Activated CD4-positive, alpha-beta T cell treated with anti-CD3 and anti-CD28 coated beads, Interleukin-2, Interleukin-4, amounts not matched to agents 100 ng/mL and 50 ng/mL, durations not matched to agents 16 hours and 8 hours (primary cell): ENCODE measurements at places on chromosomes 4 and X.
A peak's percentile ranks its signal among the peaks of the same experiment; 100 is the strongest.

DNA sequence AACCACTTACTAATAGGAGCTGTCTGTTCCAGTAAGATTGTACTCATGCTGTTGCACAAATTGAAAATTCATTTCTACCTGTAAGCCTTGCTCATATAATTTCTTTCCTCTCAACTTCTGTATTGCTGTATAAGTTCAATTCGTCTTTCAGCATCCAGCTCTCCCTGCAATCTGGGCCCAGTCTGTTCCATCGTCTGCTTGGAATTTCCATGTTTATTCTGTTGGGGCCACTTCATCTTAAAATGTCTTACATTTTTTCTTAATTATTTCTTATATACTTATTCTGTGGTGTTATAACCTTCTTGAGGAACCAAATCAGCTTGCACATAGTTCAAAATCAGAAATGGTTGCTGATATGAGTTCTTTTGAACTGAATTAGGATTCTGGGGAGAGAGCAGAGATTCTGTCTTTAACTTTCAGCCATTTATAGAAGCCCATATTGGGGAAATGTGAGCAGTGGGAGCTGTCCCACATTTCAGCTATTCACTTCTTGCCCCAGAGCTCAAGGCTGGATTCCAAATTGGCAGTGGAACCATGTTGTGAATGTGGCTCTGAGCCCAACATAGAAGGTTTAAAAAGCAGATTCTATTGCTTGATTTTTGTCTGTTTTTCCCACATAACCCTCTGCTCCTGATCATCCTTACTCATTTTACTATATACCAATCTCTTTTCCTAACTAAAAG lies 291.9 kb downstream of the BMPR1B start:
- DNase-seq = no peak

DNA sequence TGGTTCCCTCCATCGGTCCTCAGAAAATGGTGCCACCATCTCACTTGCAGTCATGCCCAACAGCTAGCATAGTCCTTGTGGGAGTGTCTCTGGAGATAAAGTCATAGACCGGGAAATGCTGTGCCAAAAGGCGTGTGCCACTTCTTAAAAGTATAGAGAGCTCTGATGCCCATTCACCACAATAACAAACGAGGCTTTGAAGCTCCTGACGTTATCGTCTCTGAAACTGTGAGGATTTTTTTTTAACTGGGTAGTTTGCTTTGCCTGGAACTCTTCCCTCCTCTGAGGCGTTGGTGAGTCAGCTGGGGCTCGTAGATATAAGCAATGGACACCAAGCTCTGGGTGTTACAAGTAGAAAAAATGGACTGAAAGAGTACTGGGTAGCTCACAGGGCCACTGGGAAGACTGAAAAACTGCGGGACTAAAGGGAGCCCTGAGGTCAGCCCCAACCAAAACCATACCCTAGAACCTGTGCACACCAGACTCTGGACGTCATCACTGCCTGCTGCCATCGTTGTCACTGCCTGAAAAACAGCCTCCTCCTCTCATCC lies 89.4 kb upstream of the TRIM2 start:
- DNase-seq = peak; percentile 42

DNA sequence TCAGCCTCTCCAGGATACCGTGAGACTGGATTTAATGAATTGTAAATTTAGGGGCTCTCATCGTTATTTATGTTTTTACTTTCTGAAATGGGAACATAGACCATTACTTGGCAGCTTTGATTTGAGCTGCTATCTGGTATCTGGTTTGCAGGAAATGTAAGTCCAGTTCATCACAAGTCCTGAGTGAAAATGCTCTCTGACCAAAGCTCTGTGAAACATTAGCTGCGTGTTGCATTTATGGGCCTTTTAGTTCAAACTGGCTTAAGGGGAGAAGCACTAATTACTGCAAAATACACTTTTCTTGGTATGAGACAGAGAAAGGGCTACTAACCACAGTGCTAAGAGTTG lies 420 bp downstream of the CC2D2A start:
- no peak for DNase-seq

GRCh38 chr4:102263024-102263787 lies 82.1 kb downstream of the SLC39A8 start:
- peak; percentile 71 for DNase-seq

- no peak for DNase-seq
Measured at GRCh38 chr4:108351791-108352190, 183.1 kb upstream of the LEF1 start.

DNA sequence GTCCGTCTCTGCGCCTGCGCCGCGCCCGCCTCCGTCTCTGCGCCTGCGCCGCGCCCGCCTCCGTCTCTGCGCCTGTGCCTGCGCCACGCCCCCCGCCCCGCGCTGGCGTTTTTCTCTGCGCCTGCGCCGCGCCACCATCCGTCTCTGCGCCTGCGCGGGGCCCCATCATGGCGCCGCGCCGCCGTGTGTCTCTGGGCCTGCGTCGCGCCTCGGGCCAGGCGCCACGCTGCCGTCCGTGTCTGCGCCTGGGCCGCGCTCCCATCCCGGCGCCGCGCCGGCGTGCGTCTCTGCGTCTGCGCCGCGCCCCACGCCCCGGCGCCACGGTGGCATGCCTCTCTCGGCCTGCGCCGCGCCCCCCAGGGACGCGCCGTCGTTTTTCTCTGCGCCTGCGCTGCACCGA lies 51.8 kb upstream of the DUX4 start:
- no peak for DNase-seq

- DNase-seq = no peak
Measured at GRCh38 chr4:3388471-3389232, 53.1 kb upstream of the HGFAC start.

GRCh38 chr4:6987588-6987961 lies 55.6 kb upstream of the TADA2B start:
- no peak for DNase-seq

GRCh38 chr4:87804871-87805270 lies 5.5 kb downstream of the IBSP start:
- no peak for DNase-seq

- no peak for DNase-seq
Measured at GRCh38 chrX:47577424-47577823, 4.8 kb upstream of the TIMP1 start.

- no peak for DNase-seq
Measured at GRCh38 chr4:150971901-150972300, 43.2 kb downstream of the LRBA start.

- DNase-seq = no peak
Measured at GRCh38 chr4:48137846-48138245, 3.8 kb upstream of the TXK start.

DNA sequence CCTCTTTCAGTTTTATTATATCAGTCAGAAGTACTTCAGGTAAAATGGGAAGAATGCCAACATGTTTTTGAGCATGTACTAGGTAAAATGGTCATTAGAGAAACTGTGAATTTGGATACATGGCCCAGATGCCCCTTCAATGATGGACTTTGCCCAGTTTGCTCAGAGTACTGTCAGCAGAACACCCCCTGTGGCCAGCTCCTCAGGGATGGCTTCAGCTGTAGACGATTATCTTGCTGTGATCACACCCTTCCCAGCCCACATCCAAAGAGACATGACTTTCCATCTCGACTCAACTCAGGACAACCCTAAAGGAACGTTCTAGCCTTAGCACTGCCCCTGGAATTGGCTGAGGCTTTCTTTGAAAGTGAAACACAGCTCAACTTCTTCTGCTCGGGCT lies 439.1 kb downstream of the PACRGL start:
- DNase-seq = no peak

DNA sequence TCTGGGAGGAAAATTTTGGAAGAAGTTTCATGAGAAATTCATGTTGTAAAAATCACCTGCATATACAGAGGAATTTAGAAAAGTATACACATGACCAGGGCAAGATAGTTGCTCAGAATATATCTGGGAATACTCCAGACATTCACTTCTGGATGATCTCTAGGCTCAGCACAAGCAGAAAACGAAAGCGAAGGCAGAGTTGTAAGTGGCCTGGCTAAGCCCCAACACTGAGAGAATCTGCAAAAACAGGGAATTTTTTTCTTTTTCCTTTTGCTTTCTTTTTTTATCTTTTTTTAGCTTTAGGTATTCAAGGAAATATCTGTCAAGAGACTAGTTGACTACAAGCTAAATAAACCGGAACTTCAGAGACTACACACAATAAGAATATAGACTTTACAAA lies 207.2 kb downstream of the FGF13 start:
- no peak for DNase-seq

DNA sequence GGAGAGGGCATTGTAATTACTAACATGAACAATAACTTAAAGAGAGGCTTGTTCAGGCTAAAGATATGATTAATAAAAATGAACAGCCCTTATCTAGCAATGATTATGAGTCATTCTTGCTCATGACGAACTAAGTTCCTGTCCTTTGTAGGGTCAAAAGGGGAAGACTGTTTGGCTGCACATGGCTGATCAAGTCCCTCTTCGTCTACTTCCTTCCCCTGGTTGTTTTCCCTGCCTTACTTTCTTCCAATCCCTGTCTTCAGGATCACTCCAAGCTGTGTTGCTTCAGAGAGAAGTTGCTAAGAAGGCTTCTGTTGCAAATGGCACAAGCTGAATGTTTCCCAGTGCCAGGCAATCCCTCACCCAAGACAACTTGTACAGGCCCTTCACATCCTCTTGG lies 115.0 kb upstream of the HS3ST1 start:
- DNase-seq = no peak

DNA sequence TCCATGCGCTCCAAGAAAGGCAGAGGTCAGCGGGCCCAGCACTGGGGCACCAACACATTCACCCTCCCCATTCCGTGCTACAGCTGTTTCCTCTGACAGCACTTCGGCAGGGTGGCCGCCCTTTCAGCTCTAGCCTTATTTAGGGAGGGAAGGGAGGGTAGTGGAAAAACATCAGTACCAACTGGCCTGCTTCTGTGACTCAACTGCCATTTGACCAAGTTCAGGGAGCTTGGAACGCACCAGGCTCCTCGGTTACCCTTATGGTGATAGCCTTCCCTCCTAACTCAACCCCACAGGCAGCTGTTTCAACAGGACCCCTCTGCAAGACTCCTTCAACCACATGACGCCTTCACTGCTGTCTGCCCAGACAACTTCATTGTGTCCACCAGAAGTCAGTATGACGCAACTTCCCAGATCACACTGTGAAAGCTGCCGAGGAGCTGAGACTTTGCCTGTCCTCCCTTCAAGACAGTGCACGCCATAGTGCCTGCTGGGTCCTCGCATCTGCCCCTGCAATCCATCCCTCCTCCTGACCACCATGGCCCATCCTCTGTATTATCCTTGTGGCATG lies 132.2 kb downstream of the AFAP1 start:
- no peak for DNase-seq

GRCh38 chr4:118086344-118086743 lies 52.1 kb downstream of the NDST3 start:
- DNase-seq = peak; percentile 11

- no peak for DNase-seq
Measured at GRCh38 chr4:100516225-100516624, 1.6 kb downstream of the EMCN start.

- DNase-seq = no peak
Measured at GRCh38 chr4:48781968-48782367, 1.9 kb upstream of the FRYL start.

DNA sequence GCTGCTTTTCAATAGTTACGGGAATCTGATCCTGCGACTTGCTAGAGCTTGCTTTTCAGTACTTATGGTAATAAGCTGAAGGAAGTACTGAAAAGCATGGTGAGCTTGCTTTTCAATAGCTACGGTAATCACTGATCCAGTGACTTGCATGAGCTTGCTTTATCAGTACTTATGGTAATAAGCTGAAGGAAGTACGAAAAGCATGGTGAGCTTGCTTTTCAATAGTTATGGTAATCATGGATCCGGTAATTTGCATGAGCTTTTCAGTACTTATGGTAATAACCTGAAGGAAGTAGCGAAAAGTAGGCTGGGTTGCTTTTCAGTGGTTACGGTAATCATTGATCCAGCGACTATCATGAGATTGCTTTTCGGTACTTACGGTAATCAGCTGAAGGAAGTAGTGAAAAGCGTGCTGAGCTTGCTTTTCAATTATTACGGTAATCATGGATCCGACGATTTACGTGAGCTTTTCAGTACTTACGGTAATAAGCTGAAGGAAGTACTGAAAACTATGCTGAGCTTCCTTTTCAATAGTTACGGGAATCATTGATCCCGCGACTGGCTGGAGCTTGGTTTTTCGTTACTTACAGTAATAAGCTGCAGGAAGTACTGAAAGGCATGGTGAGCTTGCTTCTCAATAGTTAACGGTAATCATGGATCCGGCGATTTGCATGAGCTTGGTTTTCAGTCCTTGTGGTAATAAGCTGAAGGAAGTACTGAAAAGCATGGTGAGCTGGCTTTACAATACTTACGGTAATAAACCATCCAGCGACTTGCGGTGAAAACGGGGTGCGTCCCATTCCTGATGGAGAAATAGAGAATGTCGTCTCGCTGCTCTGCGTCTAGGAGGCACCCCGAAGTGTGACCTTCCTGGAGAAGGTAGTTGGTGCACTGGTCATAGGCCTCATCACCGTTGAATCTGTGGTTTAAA lies 6.5 kb downstream of the CRLF2 start:
- peak; percentile 68 for DNase-seq

GRCh38 chr4:5081441-5081999 lies 30.2 kb downstream of the STK32B start:
- DNase-seq = no peak

- no peak for DNase-seq
Measured at GRCh38 chr4:10354746-10355145, 102.5 kb downstream of the ZNF518B start.

- peak; percentile 15 for DNase-seq
Measured at GRCh38 chrX:120457766-120458180, 11.3 kb downstream of the LAMP2 start.

- no peak for DNase-seq
Measured at GRCh38 chrX:68994135-68994890, 165.5 kb downstream of the EFNB1 start.

DNA sequence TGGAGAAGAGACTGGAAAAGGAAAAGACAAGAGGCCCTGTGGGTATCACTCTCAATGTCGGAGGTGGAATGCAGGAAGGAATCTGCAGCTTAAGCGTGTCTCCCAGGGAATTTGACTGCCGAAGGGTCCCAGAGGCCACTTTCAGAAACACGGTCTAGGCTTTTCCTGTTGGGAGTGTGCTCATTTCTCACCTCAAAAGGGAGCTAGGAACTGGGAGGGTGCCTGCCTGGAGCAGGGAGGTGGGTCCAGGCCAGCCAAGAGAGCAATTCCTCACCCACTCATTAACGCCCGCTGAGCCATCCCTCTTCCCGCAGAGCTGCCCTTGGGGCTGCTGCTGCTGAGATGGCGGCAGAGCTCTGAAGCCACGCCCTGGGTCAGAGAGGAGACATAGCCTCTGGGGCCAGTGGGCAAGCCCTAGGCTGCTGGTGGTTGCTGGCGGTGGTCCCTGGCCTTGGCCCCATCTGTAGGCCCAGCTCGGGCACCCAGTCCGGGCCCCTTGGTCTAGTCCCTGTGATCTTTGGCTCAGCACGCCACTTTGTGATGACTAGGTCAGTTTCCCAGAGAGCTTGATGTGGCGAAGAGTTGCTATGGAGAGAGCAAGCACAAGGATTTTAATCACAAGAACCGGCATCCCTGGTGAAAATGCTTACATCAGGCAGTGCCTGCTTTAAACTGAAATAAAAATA lies 4.1 kb downstream of the ZNF185 start:
- DNase-seq = no peak

GRCh38 chr4:18180892-18181291 lies 159.3 kb upstream of the LCORL start:
- no peak for DNase-seq

GRCh38 chrX:42219231-42219630 lies 295.9 kb upstream of the CASK start:
- DNase-seq = no peak
